Activated CD4-positive, alpha-beta T cell treated with anti-CD3 and anti-CD28 coated beads for 4 hours (primary cell): ENCODE measurements at places on chromosomes 12 and 14.

DNA sequence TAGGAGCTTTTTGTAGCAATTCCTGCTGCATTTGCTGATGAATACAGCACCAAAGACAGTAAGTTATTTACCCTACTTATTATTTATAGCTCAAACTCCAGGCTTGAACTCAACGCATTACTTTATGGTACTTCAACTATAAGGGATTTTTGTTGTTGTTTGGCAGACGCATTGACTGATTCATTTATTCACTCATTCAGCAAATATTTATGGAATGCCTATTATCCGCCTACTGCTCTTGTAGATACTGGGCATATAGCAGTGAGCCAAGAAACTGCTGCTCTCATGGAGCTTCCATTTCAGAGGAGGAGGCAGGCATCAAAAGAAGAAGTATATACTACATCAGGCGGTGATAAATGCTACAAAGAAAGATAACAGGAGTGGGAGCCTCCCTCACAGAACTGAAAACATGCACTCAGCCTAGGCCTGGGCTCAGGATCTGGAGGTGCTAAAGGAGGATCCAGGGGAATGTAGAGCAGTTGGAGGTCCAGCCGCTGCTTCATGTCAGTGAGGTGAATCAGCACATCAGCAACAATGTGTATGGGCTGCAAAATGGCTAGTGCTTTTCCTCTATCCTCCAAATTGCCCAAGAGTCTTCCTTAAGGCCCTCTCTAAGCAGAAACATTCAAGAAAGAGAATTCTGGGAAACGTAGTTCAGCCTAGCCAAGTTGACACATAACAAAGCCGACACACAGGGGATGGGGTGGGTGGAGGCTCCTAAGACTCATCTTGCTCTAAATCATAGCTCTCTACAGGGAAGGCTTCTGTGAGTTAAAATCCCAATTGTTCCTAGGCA, 157.5 kb downstream of the NRXN3 start:
- no peak for DNase-seq

DNA sequence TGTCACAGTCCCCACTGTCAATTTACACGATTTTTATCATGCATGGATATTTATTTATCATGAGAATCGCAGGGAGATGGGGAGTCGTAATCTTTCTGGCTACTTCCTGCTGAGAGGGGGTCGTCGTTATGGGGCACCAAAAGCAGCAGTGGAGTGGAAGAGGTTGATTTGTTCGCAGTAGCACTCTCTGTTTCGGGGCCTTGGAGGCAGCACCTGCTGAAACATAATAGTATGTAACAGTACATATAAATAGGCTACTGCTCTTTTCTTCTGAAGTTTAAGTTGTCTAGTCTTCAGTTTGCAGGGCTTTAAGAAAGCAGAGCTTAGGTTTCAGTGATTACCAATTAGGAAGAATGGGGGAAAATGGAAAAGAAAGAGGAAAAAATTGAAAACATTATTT, 3.8 kb downstream of the SOAT2 start:
- no peak for DNase-seq

DNA sequence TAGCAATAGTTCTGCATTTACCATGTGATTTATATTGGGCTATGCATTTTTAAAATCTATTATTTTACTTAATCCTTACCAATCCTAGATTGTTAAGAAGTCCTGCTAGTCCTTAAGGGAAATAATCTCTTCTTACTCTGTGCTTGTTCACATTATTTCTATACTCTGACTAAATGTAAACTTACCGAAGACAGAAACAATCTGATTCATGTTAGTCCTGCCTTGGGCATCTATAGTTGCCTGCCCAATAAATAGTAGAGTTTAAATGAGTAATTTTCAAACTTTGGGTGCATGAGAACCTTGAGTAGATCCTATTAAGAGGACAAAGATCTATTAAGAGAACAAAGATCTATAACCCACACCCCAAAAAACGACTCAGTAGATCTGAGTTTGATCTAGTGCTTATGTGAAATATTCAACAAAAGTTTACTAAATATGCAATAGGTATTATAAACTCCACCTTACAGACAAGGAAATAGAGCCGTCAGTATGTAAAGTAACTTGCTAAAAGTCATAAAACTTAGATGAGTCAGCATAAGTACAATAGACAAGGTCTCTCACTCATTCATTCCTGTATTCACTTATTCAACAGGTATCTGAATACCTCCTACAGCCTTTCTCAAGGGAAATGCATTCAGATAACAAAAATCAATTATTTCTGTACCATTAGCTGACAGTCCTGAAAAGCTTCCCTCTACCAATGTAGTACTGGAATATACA, 127.6 kb downstream of the PAWR start:
- no peak for DNase-seq

DNA sequence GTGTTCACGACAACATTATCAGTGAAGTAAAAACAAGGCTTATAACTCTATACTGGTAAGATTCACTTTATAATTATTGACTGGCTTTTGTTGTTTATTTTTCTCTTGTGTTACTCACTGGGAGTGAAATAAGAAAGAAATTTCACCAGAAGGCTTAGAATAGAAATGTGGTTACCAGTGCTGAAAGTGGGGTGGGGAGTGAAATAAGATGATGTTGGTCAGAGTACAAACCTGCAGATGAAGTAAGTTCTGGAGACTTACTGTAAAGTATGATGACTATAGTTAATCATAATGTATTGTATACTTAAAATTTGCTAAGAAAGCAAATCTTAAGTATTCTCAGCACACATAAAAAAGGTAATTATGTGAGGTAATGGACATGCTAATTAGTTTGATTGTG, 198.4 kb downstream of the KLHL28 start:
- no peak for DNase-seq

DNA sequence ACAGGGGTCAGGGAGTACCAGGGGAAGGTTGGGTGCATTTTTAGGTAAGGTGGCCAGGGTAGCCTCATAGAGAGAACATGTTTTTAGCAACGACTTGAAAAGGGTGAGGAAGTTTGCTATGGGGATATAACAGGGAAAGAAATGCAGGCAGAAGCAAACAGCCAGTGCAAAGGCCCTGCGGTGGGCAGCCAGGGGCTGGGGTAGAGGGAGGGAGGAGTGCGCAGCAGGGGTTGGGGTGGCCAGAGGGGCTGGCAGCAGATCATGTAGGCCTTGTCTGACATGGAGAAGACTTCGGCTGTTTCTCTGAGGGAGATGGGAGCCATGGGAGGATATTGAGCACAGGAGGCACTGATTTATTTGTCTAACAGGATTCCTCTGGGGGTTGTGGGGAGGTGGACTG, 242.5 kb downstream of the RBM19 start:
- DNase-seq: no peak

DNA sequence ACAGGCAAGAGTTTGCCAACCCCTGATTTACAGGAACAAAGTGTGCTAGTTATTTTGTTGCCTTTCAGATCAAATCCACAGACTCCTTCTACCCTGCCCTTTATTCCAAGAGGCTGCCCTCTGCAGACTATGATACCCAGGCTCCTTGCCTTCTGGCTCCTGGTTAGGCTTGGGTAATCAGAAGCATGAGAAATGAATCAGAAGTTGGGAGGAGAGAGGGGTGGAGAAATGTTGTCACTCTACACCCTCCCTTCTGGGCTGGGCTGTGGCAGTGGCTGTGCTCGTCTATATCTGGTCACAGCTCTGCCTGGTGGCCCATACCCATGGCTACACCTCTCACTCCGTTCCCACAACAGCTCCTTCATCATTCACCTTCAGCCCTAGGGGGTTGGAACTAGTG, 204.6 kb upstream of the PLXNC1 start:
- no peak for DNase-seq

DNA sequence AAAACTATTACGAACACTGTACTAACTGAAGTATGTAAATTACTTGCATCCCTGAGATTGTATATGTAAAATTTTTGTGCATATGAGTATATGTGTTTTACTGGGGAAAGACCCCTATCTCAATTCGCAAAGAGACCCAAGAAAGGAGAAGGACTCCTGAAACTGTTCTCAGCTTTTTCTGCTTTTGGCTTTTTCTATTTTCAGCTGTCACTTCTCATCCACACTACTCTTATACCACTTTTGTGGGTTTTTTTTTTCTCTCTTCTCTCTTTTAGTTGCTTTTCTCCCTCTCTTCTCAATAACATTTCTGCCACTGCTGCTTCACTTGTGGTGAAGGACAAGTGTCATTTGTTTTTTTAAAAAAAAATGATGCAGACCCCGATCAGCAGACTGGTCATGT, 39.8 kb downstream of the NIN start:
- DNase-seq: no peak
